D721Med (cell line): ENCODE measurements at places on chromosomes 4 and X.

GRCh38 chr4:155336242-155336641 is 40.5 kb downstream of the MAP9 start:
- DNase-seq, result no peak

GRCh38 chr4:11232015-11232414 is 196.7 kb downstream of the HS3ST1 start:
- no peak for DNase-seq

GRCh38 chr4:32429151-32429550 is 1709.0 kb downstream of the PCDH7 start:
- no peak for DNase-seq

- DNase-seq, result no peak
Observed at GRCh38 chrX:108494406-108495090, 54.9 kb downstream of the COL4A5 start.

DNA sequence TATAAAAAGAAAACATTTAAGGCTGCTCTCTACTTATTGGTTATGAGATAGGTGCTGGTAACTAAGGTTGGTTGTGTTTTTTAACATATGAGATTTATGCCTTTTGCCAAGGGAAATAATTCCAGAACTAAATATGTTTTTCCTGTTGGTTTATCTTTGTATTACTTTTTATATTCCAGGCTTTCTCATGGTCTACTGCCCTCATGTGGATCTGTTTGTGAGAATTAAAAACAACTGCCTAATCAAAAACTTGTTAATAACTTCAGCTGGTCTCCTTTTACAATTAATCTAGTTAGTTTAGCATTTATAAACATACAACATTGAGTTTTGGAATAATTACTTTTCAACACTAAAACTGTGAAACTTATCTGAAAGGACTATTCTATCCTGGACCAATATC is 1208.3 kb downstream of the ADGRL3 start:
- DNase-seq, result no peak

- no peak for DNase-seq
Observed at GRCh38 chr4:122803788-122804208, 22.8 kb upstream of the FGF2 start.

DNA sequence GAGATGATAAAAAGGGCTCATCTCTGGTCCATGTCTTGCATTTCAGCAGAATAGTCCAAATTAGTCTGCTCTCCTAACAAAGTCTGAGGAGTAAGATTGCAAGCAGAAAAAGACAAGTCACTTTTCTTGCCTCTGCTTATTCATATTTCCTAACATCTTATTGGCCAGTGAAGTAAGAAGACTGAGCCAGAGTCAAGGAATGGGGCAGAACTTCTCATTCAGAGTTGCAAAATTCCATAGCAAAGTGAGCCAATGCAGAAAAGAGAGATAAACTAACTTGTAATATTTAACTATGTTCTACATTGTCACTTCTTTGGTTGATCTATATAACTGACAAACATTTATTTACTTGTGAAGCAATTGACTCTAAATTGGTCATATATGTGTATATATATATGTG is 2304.0 kb downstream of the ARAP2 start:
- no peak for DNase-seq

DNA sequence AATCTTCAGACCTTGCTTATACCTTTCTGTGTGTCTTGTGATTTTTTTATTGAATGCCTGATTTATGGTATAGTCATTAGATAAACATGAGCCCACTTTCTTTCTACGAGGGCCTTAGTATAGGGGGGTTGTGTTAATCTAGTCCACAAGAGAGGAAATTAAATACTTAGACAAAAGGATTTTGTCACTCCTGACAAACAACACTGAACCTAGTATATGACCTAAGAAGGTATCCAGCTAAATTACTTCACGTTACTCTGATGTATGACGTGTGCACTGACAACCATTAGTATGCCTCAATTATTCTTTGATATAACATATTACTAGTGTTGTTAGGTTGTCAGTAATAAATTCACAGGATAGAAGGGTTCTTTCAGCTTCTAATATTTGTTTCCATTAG is 2.8 kb upstream of the PRR27 start:
- DNase-seq, result no peak

DNA sequence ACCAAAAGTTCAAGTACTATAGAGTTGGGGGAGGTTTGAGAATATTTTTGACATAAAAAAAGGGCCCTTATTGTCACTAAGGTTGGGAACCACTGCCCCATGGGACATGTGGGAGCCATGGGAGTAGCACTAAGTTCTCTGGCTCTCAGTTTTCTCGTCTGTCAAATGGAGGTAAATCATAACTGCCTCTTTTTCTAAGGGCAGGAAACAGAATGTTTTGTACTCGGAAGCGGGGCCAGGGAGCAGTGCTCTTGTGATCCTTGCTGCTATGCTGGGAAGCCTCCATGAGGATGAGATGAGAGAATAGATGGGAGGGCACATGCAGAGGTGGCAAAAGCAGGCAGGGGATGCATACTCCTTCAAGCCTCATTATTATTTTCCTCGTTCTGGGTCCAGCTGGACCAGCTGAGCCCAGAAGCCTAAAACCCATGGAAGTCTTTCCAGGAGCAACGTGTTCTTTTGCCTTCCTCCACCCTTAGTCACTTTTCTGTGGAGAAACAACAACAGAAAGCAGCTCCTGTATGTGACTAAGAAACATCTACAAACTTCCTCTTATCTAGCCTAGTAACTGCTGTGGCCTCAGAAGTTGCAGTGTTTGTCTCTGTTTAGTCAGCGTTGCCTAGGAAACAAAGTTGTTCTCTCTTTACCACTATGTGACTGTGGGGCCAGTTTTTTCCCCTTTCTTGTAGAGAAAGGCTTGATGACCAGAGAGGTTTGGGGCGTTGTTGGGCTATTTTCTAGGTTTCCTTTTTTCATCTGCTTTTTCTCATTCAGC is 64.8 kb downstream of the TSC22D3 start:
- DNase-seq, result no peak

DNA sequence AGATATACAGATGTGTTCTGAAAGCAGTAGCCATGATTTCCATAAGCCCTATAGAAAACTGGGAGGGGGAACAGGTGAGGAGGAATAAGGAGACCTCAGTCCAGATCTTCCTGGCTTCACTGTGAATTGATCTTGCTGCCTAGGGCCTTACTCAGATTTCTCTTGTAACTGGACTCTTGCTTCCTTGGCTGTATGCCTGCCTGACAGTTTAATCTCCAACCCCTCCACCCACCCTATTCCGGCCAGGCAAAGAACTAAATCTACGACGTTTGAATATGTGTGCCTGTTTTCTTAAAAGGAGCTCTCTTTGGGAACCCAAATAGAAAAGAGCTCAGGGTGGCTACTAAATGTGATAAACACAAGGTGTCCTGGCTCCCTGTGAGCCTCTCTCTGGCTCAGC is 173.0 kb downstream of the GPC3 start:
- DNase-seq, result no peak

DNA sequence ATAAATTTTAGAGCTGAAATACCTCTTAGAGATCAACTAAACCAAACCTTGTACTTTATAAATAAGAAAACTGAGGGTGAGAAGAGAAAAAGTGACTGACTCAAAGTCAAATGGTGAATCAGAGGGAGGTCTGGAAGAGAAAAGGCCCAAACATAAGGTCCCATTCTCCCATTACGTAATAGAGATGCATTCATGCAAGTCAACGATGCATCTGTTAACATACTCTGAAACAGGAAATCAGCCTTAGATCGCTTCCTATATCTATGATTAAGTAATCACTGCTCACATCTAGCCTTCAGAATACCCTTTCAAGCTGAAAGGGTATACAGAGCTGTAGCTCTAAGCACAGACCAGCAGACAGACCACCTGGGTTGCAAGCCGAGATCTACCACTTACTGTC is 6.5 kb downstream of the RNF150 start:
- DNase-seq, result no peak

DNA sequence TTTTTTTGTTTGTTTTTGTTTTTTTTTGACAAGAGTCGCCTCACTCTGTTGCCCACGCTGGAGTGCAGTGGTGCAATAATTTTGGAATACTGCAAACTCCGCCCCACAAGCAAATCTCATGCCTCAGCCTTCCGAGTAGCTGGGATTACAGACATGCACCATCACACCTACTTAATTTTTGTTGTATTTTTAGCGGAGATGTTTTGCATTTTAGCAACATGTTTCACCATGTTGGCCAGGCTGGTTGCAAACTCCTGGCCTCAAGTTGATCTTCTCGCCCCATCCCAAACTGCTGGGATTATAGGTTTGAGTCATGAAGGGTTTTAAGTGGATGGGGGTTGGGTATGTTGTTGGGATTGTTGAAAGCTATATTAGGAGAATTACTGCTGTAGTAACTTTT is 270.9 kb upstream of the LCORL start:
- DNase-seq, result no peak

DNA sequence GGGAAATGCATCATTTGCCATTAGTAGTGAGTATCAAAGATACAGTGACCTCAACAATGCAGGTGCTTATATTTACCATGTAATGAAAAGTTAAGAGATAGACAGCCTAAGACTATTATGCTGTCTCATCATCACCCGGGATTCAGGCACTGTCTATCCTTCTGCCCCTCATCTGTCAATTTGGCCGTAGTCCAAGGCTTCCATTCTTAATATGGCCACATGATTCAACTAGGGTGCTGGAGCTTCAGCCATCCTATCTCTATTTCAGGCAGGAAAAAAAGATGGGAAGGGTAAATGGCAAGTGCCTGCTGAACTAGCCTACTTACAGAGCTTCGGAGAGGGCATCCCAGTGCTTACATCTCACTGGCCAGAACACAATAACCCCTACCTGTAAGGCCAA is 196.7 kb upstream of the LNX1 start:
- no peak for DNase-seq

DNA sequence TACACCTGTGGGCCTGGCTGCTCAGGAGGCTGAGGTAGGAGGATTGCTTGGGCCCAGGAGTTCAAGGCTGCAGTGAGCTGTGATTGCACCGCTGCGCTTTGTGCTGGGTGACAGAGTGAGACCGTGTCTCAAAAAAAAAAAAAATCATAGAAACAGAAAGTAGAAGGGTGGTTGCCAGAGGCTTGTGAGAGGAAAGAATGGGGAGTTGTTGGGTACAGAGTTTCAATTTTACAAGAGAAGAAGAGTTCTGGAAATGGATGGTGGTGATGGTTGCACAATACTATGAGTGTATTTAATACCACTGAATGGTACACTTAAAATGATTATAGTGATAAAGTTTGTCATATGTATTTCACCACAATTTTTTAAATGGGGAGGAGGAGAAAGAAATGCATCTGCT is 10.2 kb upstream of the GLOD5 start:
- DNase-seq, result no peak

DNA sequence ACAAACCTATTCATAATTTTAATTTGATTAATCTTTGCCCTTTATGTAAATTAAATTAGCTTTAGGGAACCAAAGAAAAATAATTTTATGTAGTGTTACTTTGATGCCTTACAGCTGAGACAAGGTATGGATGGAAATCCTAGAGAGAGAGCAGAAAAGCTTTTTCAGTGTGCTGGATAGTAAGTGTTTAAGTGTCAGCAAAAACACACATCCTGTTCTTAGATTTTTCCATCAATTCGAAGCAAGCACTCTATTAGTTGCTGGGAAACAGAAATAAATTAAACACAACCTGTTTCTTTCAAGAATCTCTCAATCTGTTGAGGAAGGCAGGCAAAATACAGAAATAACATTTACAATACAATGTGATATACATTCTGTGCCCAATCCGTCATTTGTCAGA is 327.8 kb downstream of the GALNTL6 start:
- DNase-seq, result no peak

DNA sequence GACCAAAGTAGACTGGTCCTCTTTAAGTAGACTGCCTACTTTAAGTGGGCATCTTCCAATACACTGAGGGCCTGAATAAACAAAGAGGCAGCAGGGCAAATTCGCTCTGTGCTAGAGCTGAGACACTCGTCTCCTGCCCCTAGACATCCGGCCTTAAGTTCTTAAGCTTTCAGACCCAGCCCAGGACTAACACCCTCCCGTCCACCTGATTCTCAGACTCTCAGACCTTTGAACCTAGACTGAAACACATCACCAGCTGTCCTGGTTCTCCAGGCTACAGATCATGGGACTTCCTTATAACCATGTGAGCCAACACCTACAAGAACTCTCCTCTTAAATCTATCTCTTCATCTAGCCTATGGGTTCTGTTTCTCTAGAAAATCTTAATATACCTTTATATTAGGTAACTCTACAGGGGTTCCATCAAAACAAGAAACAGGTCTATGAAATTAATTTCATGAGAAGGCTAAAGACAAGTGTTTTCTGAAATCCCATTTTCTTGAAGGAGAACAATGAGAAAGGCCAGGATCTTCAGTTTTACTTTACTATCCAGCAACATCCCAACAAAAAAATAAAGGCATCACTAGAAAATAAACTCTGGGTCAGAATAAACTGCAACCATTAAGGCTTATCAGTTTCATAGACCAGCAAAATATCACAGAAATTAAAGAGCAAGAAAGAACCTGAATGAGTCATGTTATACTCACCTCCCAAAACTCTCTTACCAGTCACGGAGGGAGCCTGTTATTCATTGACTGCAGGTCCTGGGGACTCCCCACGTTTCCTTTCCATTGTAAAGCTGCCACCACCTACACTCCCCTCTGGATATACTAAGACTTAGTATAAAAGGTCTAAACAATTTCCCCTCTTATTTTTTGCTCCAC is 14.8 kb downstream of the ADGRA3 start:
- DNase-seq, result no peak

DNA sequence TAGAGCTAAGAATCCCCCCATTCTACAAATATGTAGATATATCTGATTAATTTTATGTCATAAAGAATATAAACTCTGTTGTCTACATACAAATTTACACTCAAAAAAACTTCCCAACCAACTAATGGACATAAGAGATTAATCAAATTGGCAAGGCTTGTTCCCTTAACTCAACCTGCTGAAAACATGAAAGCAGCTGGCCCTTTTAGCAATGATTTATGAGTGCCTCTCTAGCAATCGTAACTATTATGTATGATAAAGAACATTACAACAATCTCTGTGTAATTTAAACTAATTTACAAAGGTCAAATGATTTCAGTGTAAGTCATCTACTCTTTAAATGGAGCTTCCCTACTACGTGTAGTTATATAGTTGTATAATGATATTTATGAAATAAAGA is 83.1 kb upstream of the FTHL17 start:
- DNase-seq, result no peak

DNA sequence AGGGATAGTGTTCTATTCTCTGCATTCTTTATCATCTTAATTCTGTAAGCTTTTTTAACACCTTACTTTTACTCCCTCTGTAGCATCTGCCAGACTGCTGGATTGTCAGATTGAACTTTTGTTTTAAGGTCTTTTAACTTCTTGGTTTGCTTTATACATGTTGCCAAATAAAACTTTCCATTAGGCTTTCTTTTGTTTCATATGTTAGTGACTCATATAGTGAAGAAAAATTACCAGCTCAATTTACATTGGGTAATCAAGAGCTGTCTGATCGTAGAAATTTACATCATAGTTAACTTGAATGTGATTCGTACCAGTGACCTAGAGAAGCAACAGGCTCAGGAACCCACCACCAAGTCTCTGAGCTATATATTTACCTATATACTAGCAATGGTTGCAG is 28.5 kb upstream of the KLHL4 start:
- DNase-seq, result no peak

GRCh38 chr4:99879458-99879857 is 14.8 kb downstream of the LAMTOR3 start:
- DNase-seq, result no peak
